ENCODE measurements at places on chromosomes 6 and 20. TPM values are rescaled to one million over a fixed set of nuclear protein-coding genes. Genes with fewer than 3 reads are reported as not detected.

IL17F gene
- not detected for total RNA-seq

LIN28B gene
- not detected for total RNA-seq

DNA sequence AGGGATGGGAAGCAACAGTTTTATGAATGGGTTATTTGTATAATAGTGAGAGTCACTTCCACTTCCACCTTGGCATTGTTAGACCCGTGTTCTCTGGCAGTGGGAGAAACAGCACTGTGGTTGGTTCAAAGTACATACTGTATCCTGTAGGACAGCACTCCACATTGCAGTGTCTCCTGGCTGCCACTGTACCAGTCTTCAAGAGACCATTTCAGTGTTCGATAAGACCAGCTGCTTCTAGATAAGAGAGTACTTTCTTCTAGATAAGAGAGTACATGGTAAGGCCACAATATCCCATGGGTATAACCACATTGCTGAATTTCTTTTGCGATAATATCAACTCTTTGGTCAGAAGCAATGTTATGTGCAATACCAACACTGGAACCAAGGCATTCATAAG is 28.8 kb downstream of the FITM2 start:
- H3K36me3 ChIP-seq = no peaks in the 10 kb centered on the region
- H3K4me1 ChIP-seq = no peaks in the 10 kb centered on the region
- no peak overlapping the region for H3K27ac ChIP-seq
- no peaks in the 10 kb centered on the region for H3K27me3 ChIP-seq

SLC25A27 gene
- total RNA-seq = 3.8 TPM

GRCh38 chr6:105382958-105383357 is 19.9 kb downstream of the PREP start:
- H3K27me3 ChIP-seq = no peaks in the 10 kb centered on the region
- no peak overlapping the region for H3K27ac ChIP-seq
- no peak overlapping the region for H3K4me3 ChIP-seq
- DNase-seq = no peak

KCTD20 gene
- 44.3 TPM for total RNA-seq

DNA sequence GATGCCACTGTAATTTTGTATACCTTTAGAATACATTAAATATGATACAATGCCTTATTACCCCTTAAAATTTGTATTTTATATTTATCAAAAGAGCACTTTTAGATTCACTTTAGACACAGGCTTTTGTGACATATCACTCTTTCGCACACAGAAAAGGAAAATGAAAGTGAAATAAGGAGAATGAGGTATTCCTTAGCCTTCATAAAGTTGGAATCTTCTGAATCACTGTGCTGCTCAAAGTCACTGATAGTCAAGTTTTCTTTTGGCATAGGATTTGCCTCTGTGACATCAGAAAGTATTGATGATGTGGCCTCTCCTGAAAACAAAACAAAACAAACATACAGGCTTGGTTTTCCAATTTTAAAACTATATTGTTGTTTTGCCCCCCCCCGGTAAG is 1097.1 kb downstream of the KIF16B start:
- H3K4me3 ChIP-seq = no peak overlapping the region
- H3K36me3 ChIP-seq = no peaks in the 10 kb centered on the region
- DNase-seq = no peak
- no peaks in the 10 kb centered on the region for H3K4me1 ChIP-seq
- no peak overlapping the region for H3K27ac ChIP-seq
- no peaks in the 10 kb centered on the region for H3K27me3 ChIP-seq

DNA sequence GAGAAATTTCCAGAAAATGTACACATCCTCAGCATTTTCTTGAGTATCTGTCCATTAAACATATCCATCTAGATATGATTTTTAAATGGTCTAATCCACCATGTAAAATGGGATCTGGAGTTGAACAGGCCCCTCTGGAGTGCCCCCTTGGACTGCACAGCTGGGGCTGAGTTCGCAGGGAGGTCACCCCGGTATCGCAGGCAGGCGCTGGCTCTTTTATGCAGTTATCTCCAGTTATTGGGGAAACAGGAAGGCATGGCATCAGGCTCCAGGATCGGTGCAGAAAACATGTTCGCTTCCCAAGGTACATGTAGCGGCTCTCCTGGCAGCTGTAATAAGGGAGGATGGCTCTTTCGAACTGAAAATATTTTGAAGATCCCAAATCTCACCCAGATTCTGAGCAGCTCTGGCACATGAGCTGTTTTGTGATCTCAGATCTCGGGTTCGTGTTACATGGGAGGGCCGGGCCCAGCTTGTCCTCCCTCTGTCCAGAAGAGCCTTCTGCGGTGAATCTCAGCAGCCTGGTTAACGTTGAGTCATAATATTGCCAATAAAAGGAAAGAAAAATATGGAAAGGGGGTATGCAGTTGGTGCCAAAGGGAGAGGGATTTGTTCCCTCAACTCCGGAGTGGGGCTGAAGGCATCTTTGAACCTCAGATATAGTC is 167.7 kb downstream of the EYA2 start:
- no peak overlapping the region for H3K27ac ChIP-seq
- no peaks in the 10 kb centered on the region for H3K4me1 ChIP-seq
- DNase-seq = no peak
- no peak overlapping the region for H3K4me3 ChIP-seq
- H3K36me3 ChIP-seq = no peaks in the 10 kb centered on the region

DNA sequence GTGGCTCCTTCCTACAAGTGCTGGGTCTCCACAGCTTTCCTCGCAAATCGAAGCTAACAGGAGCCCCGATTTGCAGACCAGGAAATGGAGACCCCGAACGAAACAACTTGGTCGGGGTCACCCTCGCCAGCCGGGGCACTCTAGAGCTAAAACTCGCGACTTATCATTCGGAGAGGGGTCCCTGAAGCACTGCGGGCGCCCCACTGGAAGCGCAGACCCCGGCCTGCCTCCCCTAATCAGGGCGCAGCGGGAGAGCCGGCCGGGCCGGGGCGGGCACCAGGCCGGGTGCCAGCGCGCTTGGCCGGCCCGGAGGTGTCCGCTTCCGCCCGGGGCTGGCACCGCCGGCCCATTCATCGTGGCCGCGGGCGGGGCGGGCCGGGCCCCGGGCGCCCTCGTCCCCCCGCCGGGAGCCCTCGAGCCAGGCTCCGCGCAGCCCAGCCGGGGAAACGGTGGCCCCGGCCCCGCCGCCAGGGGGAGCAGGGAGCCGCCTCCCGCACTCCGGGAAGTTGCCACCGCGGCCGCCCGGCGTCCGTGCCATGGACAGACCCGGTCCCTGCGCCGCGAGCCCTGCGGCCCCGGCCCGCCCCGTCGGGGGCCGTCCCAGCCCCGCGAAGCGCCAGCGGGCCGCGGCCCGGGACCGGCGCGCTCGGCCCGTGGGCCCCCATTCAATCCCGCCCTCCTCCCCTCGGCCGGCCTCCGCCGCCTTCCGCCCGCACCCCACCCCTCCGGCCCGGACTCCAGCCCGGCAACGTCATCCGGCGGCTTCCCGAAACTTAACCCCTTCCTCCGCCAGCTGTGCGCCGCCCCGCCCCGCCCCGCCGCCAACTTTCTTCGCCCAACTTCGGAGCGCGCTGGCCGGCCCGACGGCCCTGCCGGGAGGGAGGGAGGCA is 961 bp downstream of the RRBP1 start:
- peaks cover 15% of the 10 kb centered on the region for H3K4me1 ChIP-seq
- no peak overlapping the region for H3K27ac ChIP-seq
- peak; percentile 86 for DNase-seq
- no peaks in the 10 kb centered on the region for H3K36me3 ChIP-seq
- peaks cover 3% of the 10 kb centered on the region for H3K27me3 ChIP-seq

GCLC gene
- 37.8 TPM for total RNA-seq

- H3K4me1 ChIP-seq = peaks cover 17% of the 10 kb centered on the region
- H3K27ac ChIP-seq = peak overlapping the region; percentile 74
- H3K4me3 ChIP-seq = peak overlapping the region; percentile 49
- H3K36me3 ChIP-seq = no peaks in the 10 kb centered on the region
- peaks cover 4% of the 10 kb centered on the region for H3K27me3 ChIP-seq
- peak; percentile 22 for DNase-seq
These were observed 1.2 kb downstream of the SERPINB6 start for GRCh38 chr6:2970034-2970685.

DNA sequence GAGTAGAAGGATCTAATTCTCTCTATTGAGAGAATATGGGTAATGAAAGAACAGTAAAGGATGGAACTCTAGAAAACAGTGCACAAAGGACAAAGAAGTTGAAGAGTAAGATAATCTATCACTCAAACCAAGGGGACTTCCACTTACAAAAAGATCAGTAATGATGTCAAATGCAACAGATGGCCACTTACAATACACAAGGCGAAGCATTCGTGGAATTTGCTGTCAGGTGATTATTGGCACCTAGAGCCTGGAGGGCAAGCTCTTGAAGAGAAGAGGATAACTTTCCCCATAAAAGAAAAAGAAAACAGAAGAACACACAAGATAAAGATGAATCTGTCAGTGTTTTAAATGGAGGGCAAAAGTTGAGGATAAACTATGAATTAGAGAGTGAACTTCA is 256.0 kb upstream of the TCF21 start:
- H3K4me1 ChIP-seq = no peaks in the 10 kb centered on the region
- no peak for DNase-seq
- H3K27ac ChIP-seq = no peak overlapping the region
- H3K36me3 ChIP-seq = no peaks in the 10 kb centered on the region
- H3K4me3 ChIP-seq = no peak overlapping the region

- no peak for DNase-seq
- no peaks in the 10 kb centered on the region for H3K4me1 ChIP-seq
- no peaks in the 10 kb centered on the region for H3K27me3 ChIP-seq
- H3K27ac ChIP-seq = no peak overlapping the region
- no peak overlapping the region for H3K4me3 ChIP-seq
These were observed 463.3 kb downstream of the DOK5 start for GRCh38 chr20:54938707-54939106.

GRCh38 chr20:14845199-14846160 is 508.1 kb upstream of the FLRT3 start:
- no peak overlapping the region for H3K4me3 ChIP-seq
- no peaks in the 10 kb centered on the region for H3K36me3 ChIP-seq
- no peak overlapping the region for H3K27ac ChIP-seq
- H3K27me3 ChIP-seq = no peaks in the 10 kb centered on the region

Measured in B cell (primary cell).